ENCODE measurements at places on chromosomes 1 and 21.
A peak's percentile ranks its signal among the peaks of the same experiment; 100 is the strongest.

GRCh38 chr1:162270016-162270770 lies 106.5 kb downstream of the SPATA46 start:
- DNase-seq = no peak

DNA sequence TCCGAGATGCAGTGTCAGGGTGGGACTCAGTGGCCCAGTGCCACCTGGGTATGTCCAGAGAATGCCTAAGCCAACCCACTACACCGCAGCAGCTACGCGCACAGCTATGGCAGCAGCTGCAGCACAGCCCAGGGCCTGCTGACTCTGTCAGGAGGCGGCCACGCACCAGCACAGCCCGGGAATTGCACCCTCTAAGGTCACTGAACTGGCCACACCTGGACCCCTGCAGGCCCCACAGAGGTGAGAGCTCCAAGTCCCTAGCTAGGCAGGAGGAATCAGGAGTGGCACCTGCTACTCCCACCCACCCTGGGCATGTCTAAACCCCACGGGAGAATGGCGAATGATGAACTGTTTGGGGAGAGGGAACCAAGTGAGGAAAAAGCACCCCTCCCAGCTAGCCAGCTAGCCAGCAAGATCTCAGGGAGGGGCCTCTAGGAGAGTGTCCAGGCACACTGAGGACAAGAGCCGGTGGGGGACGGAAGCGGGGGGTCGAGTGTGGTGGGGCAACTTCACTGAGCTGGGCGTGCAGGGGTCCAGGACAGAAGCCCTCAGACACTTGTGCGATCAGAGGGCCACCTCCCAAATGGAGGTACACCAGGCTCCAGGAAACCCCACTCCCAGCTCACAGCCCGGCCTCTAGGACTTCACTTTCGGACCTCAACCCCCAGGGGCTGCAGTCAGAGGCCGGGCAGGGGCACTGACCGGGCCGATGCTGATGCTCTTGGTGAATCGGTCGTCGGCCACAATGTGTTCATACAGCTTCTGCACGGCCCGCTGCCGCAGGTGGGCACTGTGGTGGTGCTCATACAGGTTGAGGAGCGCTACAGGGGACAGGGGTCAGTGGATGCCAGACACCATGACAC lies 13.9 kb downstream of the LSS start:
- no peak for DNase-seq

DNA sequence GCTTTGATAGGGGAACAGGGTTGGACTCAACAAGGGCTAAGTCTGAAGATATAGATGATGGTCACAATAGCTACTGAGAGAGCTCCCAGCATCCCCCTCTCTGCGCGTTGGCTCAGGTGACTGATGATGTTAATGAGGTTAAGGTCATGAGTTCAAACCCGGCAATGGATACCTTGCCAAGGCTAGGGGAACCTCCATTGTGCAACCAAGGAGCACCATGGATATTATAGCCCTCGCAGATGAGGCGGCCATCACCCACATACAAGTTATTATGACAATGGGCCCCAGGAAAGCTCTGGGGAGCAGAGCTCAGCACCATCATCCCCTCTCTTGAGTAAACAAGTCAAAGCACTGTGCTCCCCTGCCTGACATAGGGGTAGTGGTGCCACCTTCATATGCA lies 8.2 kb downstream of the KCNA2 start:
- no peak for DNase-seq

DNA sequence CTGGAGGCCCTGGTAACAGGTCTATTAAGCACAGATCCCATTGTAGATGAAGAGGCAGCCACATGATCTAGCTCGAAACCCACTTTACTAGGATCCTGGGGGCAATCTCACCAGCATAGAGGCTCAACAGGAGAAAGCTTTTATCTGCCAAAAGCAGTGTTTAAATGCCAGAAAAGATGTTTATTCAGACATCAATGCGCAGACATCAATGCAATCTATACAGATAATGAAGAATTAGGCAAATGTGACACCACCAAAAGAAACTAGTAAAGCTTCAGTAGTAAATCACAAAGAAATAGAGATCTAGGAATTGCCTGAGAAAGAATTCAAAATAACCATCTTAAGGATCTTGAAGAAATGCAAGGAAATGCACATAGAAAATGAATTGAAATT lies 32.5 kb downstream of the OR6Y1 start:
- DNase-seq = no peak

DNA sequence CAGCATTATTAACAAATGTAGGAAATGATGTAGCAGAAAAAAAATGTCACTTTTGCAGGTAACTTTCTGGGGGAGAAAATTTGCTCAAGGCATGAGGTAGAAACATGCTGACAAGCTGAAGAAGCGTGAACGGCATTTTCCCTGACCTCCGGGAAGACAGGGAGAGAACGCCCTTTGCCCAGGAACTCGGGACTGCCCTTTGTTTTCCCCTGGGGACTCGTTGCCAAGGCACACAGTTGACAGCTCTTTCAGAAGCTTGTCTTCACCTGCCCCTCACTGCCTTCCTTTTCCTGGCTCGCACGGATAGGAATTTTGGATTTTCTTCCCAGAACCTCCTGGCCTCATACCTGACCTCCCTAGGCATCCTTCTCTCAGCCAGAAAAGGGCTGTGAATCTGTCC lies 52.7 kb upstream of the COA6 start:
- DNase-seq = no peak

GRCh38 chr1:56298866-56299265 lies 280.5 kb downstream of the PLPP3 start:
- no peak for DNase-seq

GRCh38 chr1:200907611-200908097 lies 13.0 kb downstream of the INAVA start:
- no peak for DNase-seq

- DNase-seq = no peak
These were observed 11.5 kb downstream of the ATP1A4 start for GRCh38 chr1:160162931-160163330.

GRCh38 chr1:15584489-15585363 lies at the start of gene AGMAT:
Gene AGMAT, minus strand, starts transcription at chr1:15585051. Its CDS starts 84 bp downstream, at chr1:15584967.
- DNase-seq = no peak

DNA sequence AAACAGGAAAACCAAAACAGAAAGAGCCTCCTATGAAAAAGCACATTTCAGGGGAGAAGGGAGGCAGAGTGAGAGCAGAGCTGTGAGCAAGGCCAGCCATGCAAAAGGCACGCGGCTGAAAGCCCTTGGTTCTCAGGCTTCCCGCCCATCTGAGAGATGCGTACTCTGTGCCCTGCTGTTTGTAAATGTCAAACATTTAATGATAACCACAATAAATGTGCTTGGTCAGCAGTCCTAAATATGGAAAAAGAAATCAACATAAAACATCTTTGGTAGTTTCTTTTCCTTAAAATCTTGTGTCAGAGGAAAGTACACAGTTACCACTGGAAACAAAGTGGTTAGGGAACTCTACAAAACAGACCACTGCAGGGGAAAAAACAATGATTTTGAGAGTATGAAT lies 283.1 kb downstream of the DSCAM start:
- DNase-seq = no peak

- DNase-seq = no peak
These were observed 45.3 kb downstream of the JAK1 start for GRCh38 chr1:64920941-64921589.

DNA sequence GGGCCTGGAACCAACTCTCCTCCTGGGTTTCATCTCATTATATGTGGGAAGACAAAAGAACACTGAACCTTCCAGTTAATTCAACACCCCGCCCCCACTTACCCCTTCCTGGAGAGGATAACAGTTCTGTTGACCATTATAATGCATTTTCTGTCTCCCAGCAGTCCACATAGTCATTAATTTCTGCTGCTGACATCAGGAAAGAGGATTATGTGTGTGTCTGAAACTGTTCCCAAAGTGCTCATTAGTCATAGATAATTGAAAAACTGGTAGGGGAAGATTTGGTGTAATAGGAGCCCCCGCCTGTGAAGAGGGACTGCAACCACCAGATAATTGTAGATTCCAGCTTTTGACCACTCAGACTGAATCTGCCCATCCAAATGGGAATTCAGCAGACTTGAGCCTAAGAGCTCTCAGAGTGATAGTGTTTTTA lies 208.7 kb downstream of the FGGY start:
- DNase-seq = peak; percentile 72

DNA sequence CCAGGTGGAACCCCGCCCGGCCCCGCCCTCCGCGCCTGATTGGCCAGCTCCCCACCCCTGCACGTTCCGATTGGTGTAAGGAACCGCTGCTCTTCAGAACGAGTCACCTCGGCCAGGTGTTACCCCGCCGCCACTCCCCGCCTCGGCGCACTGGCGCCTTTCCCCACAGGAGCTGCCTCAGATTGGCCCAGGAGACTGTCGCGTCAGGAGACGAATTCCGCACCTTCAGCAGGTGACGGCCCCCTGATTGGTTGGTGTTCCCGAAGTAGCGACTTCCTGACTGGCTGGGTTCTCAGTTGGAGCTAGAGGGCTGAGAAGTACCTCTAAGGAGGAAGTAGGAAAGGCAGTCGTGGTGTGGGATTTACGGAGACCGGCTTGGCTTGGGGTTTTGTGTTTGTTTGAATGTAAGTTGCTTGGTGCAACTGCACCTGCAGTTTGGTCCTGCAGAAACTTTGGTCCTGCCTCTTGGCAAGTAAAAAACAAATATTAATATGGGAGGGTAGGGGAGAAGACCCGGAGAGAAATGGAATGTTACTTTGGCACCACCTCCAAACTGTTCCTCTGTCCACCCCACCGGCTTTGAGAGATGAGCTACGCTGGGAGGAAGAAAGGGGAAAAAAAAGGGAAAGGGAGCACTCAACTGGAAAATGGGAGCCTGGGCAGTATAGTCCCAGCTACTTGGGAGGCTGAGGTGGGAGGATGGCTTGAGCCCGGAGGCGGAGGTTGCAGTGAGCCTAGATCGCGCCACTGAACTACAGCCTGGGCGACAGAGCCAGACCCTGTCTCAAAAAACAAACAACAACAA lies 415 bp upstream of the F11R start:
- peak; percentile 80 for DNase-seq

DNA sequence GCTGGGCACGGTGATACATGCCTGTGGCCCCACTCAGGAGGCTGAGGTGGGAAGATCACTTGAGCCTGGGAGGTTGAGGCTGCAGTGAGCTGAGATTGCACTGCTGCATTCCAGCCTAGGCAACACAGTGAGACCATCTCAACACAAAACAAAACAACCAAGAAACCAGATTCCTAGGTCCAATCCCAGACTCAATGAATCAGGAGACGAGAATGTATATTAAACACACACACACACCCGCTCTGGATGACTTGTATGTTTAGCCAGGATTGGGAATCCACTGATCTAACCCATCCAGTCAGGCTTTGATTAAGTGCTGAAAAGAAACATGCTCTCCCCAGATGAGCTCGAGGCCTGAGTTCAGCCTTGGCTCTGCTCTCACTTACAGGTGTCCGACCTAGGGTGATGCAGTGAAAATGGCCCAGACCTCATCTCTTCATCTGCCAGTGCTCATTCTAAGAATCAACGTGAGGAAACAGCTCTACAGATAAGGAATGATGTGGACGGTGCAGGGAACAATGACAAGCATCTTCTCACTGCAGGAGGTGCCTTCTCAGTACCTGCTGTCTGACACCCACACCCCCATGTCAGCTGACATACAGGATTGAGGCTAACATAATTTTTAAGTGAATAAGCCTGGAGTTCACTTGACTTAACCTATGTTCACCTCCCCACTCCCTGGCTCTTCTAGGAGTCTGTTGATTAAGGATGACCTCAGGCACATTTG lies 15.3 kb upstream of the SRSF4 start:
- no peak for DNase-seq

- DNase-seq = no peak
These were observed at the start of gene BRINP3 for GRCh38 chr1:190477762-190478148. Gene BRINP3, minus strand, starts transcription at chr1:190477864.

GRCh38 chr1:119673171-119673940 lies 25.3 kb upstream of the ZNF697 start:
- no peak for DNase-seq

GRCh38 chr1:178101654-178102053 lies 7.8 kb downstream of the RASAL2 start:
- DNase-seq = no peak

GRCh38 chr1:70656361-70656760 lies 245.3 kb downstream of the CTH start:
- DNase-seq = no peak

DNA sequence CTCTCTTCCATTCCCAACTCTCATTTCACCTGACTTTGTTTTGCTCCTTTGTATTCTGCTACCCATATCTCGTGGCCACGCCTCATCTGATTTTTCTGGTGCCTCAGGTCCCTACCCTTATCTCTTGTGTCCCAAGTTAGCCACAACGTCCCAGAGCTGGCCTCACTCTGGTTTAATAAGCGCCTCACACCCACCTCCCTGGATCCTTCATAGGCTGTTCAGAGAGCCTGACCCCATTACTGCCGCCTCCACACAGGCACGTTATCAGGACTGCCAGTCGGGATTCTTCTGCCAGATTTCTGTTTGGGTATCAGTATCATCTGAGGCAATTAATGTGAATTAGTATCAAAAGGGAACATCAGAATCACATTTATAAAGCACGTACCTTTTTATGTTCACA lies 34.7 kb upstream of the TMEM125 start:
- no peak for DNase-seq

- DNase-seq = no peak
These were observed 5.0 kb upstream of the CHML start for GRCh38 chr1:241645199-241645598.

- no peak for DNase-seq
These were observed 8.6 kb downstream of the ZNF496 start for GRCh38 chr1:247322849-247323586.

DNA sequence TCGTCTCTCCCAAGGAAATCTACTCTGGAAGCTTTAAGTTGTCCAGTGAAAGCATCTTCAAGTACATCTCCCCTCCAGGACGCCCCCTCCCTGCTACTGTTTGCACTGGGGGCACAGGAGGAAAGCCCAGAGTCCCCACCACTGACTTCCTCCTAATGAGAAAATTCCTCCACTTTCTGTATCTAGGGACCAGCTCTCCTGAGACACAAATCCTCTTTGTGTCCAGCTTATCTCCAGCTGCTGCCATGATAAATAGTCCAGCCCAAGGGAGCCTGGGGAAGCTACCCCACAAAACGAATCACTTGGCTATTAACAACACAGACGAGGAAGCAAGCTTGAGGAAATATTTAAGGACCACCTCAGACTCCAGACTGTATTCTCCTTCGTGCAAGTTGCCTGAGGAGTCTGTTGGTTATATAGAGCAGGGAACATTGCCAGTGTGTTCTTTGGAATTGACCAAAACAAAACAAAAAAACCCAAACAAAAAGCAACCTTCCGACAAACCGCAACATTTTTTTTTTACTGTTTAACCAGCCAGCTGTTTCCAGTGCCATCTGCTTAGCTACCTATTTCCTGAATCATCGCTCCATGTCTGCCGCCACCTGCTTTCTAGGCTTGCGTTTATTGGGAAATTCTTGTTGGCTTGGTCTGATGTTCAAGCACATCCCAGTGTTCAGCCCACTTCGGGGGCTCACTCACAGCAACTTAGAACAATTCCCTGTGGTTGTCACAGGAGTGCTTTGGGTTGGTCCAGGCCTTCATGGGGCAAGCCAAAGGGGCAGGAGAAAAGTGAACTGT lies 7.7 kb downstream of the C1orf226 start:
- no peak for DNase-seq

DNA sequence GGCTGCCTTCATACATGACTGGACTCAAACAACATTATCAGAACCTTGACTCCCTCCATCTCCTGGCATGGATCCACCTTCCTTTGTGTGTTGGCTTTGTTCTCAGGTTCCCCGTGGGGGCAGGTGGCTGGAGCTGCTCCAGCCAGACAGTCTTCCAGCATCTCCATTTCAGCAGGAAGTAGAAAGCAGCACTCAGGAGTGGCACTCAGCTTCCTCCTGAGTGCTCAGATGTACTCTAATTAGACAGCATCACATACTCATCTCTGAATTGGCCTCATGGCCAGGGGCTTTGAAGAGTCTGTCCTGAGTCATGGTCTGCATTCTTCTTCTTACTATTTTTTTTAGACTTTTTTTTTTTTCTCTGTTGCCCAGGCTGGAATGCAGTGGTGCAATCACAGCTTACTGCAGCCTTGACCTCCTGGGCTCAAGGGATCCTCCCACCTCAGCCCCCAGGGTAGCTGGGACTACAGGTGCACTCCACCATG lies 27.9 kb downstream of the OVAAL start:
- peak; percentile 29 for DNase-seq
